SW480 (cell line): ENCODE measurements at places on chromosomes 3 and 15.
A peak's percentile ranks its signal among the peaks of the same experiment; 100 is the strongest.

DNA sequence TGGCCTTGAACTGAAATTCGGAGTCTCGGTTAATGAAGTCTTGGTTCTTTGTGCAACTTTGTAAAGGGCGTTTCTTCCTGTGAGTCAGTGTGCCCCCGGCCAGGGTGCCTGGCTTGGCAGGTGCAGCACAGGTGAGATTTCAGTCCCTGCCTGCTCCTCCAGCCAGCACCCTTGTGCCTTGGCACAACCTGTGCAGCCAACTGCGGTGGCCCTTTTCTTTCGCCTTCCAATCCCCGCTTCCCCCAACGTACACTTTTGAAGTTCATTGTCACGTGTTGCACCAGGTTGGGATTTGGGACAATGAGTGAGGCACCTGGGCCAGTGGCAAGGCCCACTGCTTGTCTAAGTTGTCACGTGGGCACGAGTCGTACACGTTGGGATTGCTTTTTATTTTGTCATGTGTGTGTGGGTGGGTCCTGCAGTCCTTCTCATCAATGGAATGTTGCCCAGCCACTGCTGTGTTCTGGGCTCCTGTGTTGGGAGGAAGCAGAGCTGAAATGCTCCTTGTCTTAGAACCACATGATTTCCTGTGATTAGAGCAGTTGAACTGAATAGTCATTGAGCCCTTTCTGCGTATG, 242.9 kb upstream of the BHLHE40 start:
- peak; percentile 63 for DNase-seq

GRCh38 chr3:54206874-54207273, 84.5 kb downstream of the CACNA2D3 start:
- no peak for DNase-seq

DNA sequence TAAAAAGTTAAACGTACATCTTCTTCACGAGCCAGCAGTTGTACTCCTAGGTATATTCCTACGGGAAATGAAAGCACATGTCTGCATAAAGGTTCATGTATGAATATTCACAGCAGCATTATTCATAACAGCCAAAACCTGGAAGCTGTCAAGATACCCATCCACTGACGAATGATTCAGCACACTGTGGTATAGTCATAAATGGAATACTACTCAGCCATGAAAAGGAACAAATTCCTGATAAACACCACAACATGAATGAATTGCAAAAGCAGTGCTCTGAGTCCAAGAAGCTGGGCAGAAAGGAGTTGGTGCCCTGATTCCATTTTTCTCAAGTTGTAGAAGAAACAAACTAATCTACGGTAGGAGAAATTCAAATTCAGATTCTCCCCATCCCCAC, 3.9 kb downstream of the TMEM43 start:
- no peak for DNase-seq

GRCh38 chr15:57551715-57552677, 39.7 kb upstream of the MYZAP start:
- peak; percentile 59 for DNase-seq

DNA sequence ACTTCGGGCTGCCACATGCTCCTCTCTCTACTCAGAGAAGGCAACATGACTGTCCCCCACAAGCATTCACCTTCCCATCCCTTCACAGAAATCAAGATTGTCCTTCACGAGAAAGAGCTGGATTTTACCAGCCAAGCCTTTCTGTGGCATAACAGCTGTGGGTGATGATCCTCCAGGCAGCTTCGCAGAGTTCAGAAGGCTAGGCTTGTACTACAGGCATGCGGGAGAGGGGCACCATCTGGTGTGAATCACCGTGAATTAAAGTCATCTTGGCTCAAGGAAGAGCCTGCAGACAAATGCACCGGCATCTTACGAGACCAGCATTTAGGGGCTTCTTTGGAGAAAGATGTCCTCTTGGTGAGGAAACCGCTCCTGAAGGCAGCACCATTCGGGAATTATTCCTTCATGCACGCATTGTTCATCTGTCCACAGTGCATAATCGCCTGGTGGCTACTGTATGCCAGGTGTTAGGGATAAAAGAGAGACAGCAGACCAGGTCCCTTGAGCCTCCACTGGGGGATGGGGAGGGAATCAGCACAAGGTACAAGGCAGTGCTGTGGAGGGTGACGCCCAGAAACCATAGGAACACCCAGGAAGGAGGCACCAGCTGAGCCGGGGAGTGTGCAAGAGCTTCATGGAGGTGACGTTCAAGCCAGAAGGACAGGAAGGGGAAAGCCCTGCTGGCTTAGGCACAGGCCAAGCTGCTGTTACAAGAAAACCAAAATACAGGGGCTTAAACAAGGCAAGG, 108.6 kb downstream of the TMEM266 start:
- no peak for DNase-seq

- DNase-seq, result no peak
Observed at GRCh38 chr15:40739047-40739446, 16.0 kb downstream of the RMDN3 start.

- DNase-seq, result no peak
Observed at GRCh38 chr15:49801796-49802195, 180.9 kb downstream of the DTWD1 start.

DNA sequence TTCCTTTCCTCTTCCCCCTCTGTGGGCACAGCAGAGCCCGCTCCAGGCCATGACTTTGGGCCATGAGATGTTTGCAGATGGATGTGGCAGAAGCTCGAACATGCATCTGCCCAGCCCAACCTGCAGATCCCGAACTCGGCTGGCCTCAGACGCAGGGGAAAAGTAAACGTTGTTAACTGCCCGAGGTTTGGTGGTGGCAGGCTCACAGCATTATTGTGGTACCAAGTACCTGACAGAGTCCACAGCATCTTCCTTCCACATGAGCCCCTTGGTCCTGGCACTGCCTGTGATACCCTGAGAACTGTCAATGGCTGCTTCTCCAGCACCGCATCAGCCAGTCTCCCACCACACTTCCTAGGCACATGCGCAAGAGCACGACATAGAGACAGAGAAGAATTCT, 424.3 kb downstream of the OCA2 start:
- DNase-seq, result no peak
